Osteoblast (primary cell): ENCODE measurements at places on chromosomes 3 and 15. TPM values are rescaled to one million over a fixed set of nuclear protein-coding genes. Genes with fewer than 3 reads are reported as not detected.

TRH gene
- under 0.01 TPM in 2 replicates for total RNA-seq

SUCNR1 gene
- total RNA-seq: under 0.01 TPM in 1 of 2 replicates, not detected in the other

RHOV gene
- total RNA-seq: 0.36 TPM in 1 of 2 replicates, not detected in the other

PPP2R3A gene
- 23.9 and 24.2 TPM in 2 replicates for total RNA-seq

ZNF717 gene
- 17.7 and 18.5 TPM in 2 replicates for total RNA-seq

ITIH1 gene
- total RNA-seq: not detected in 2 replicates

EXD1 gene
- not detected in 2 replicates for total RNA-seq

GOLGA8N gene
- total RNA-seq: 4.7 and 5.0 TPM in 2 replicates

IMPG2 gene
- 0.29 and 0.36 TPM in 2 replicates for total RNA-seq

EIF4E3 gene
- 2.9 and 3.5 TPM in 2 replicates for total RNA-seq

PRKCD gene
- total RNA-seq: 1.8 and 2.2 TPM in 2 replicates

COL8A1 gene
- 311 and 720 TPM in 2 replicates for total RNA-seq

GOLGB1 gene
- total RNA-seq: 62.2 and 70.6 TPM in 2 replicates

TNNC1 gene
- total RNA-seq: 0.29 and 0.36 TPM in 2 replicates

MYD88 gene
- total RNA-seq: 8.7 and 10.3 TPM in 2 replicates

SLC7A14 gene
- total RNA-seq: 0.29 and 0.36 TPM in 2 replicates

SLC9C1 gene
- not detected in 2 replicates for total RNA-seq

MFAP1 gene
- total RNA-seq: 14.7 and 16.6 TPM in 2 replicates

ARGFX gene
- total RNA-seq: not detected in 2 replicates

PLA2G4E gene
- total RNA-seq: not detected in 2 replicates

CYFIP1 gene
- total RNA-seq: 104 and 107 TPM in 2 replicates

WWTR1 gene
- 79.3 and 84.7 TPM in 2 replicates for total RNA-seq

CAPN3 gene
- total RNA-seq: 1.1 and 3.2 TPM in 2 replicates

PRICKLE2 gene
- total RNA-seq: 18.8 and 25.0 TPM in 2 replicates

CPNE4 gene
- not detected in 2 replicates for total RNA-seq
